ENCODE measurements at places on chromosomes 3 and 15.

DNA sequence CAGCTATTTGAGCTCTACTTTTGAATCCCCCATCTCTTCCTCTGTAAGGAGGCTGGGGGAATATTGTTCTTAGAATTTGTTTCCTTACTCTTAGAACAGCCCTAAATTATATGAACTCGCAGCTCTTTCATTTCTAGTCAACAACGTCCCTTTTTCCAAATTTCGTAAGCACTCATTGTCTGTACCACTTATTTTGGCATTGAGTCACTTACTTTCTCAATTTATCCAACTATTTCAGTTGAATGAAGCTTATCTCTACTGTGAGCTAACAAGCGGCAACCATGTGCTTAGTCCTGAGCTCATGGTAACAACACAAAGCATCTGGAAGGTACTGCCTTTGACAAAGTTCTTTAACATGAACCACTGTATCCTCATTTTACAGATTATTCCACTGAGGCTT lies 191.1 kb downstream of the GREM1 start:
- no peak for DNase-seq

- DNase-seq = no peak
Observed at GRCh38 chr15:25345943-25346342, 92.9 kb downstream of the UBE3A start.

DNA sequence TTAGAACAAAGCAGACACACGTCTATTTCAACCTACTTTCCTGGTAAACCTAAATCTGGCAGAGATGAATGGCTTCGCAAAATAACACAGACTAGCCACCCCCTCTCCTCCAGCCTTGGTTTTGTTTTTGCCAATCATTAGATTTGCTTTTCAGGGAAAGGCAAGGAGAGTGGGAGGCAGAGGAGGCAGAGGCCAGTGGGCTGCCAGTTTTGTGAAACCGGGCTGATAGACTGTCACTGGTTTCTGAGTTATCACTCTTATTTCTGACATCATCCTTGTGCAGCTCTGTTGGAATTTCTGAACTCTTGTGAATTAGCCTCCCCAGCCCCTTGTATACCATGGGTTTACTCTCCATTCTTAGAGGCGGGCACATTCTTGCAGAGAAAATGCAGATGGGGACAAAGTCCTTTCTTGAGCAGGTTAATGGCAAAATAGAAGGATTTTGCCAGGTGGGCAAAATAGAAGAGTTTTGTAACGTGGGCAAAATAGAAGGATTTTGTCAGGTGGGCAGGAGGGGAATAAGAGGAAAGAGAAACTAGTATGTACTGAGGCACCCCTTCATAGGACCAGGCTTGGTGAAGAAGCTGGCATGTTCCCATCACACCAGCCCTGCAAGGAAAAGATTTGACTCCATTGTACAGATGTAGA lies 3.2 kb upstream of the FEM1B start:
- DNase-seq = no peak

DNA sequence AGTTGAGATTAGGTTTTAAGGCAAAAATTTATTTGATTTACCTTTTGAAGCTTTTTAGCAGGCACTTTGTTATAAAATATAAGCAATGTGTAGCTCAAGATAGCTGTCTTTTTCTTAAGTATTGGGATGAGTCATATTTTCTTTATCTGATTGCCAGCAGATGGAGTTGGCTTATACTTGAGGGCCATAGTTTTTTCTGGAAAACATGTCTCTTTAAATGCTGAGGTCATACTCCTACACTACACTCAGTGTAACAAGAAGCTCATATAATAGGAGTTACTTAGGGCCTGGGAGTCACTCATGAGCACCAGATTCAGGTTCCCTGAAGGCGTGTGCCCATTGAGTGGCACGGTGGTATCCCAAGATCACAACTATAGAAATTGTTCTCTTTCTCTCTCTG lies 579.8 kb downstream of the EDEM1 start:
- no peak for DNase-seq

DNA sequence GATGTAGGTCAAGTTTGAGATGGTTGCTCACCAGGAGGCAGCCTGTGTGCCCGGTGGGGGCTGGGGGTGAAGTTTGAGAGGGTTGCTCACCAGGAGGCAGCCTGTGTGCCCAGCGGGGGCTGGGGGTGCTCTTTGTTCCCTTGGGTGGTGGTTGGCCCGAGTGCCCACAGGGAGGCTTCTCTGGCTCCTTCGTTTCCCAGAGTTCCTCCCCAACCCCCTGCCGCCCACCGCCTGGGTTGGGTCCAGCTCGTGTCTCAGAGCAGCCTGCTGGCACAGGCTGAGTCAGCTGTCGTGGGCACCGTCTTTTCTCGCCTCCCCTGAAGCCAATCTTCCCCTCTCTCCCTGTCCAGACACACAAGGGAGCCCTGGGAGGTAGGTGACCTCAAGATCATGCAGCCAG lies 3.1 kb downstream of the APBA2 start:
- DNase-seq = no peak

GRCh38 chr3:21062831-21063294 lies 688.1 kb downstream of the ZNF385D start:
- no peak for DNase-seq

DNA sequence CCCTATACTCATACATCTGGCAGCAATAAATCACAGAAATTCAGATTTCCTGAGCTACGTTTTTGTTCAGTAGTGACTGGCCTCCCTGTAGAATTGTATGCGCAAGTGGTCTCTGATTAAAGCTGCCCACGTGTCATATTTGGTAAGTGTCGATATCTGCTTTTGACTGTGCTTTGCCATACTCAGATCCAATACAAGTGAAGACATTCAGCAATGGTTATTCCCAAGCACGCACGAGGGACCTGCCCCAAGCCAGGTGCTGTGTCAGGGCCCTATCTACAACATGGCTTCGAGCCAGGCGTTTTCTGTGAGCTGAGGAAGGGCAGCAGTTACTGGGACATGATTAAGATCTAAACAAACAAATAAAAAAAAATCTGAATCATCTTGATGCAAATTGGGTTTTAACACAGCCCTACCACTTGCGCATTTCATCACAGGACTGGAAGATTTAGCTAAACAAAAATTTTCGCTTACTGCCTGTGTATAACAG lies 47.2 kb upstream of the ICE2 start:
- no peak for DNase-seq

- no peak for DNase-seq
Observed at GRCh38 chr15:83081256-83082014, 14.4 kb upstream of the BTBD1 start.

All from stimulated activated CD8-positive, alpha-beta memory T cell treated with anti-CD3 and anti-CD28 coated beads, Interleukin-4, amount 100 ng/mL, for 24 hours (primary cell).